Cortex of kidney (tissue), 1 donor: ENCODE measurements at places on chromosomes 5 and 9.

DNA sequence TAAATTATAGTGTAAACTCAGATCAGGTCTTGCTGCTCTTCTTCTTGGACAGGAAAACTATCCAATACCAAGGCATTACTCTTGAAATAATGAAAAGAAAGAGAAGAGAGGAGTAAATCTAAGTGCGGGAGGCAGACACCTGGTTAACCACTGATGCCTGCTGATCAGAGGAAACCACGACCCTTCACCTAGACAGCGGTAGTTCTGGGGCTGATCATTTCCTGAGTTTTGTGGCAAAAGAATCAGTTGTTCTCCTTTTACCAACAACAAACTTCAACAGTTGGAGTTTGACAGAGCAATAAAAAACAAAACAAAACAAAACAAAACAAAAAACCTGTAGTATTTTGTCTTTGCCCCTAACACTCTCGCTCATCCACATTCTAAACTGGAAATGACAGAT lies 3.0 kb downstream of the RLN1 start:
- DNase-seq = no peak

DNA sequence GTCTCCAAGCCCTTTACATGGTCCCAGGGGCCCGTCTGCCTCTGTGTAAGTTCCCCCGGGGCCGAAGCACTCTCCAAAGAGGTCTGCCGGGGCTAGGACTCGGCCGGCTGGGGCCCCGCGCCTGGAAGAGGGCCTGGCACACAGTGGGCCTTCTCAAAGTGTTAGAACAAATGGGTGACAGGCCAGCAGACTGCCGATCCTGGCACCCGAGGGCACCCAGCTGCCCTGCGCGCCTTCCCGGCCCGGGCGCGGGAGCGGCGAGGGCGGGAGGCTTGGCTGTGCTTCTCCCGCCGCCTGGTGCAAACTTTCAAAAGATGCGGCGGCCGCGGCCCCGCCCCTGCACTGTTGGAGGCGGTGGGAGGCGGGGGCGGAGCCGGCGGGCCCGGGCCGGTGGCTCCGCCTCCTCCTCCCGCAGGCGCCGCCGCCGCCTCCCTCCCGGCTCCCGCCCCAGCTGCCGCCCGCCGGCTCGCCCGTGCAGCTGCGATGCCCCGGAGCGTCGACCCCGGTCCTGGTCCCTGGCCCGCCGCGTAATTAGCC lies at the start of gene NEURL1B:
NEURL1B (plus strand) TSS at position 442 of the 537 bp plus-strand sequence. CDS start 144 bp downstream, outside the sequence.
- DNase-seq = no peak

GRCh38 chr5:8478326-8478725 lies 609.4 kb downstream of the MTRR start:
- no peak for DNase-seq

GRCh38 chr9:107239474-107239873 lies 43.6 kb upstream of the RAD23B start:
- DNase-seq = no peak

GRCh38 chr5:33310451-33310850 lies 130.3 kb upstream of the TARS1 start:
- DNase-seq = no peak
